ENCODE measurements at places on chromosomes 11 and 22.

DNA sequence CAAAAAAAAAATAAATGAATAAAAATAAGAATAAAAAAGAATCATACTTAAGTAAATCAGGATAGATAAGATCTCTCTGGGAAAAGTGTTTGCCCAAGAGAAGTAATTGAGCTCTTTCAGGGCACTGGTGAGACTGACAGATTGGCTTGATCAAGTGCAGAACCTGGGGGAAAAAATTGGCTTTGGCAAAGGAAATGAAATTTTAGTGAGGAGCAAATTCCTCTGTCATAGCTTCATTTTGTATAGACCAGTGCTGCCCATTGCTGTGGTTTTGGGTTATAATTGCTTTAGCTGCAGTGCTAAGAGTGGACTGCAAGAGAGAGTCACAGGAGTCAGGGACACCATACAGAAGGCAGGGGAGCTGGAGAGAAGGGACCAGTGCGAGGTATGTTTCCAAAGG is 35.7 kb downstream of the SFI1 start:
- DNase-seq: no peak

DNA sequence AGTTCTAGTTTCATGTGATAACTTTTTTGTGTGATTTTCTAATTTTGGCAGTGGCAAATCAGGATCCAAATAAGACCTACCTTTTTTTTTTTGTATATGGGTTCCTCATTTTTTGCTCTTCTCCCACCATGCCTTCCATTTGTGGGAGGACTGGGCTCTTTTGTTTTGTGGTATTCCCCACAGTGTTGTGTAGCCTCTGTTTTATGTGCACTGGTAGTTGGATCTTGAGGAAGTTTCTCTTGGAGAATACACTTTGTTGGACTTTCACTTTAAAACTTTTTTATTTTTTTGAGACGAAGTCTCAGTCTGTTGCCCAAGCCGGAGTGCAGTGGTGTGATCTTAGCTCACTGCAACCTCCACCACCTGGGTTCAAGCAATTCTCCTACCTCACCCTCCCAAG is 39.7 kb downstream of the PPP6R3 start:
- DNase-seq: no peak

- no peak for DNase-seq
These were observed 1.9 kb downstream of the TEAD1 start for GRCh38 chr11:12675951-12676711.

GRCh38 chr11:118184784-118185579 is 8.5 kb upstream of the SCN2B start:
- no peak for DNase-seq

DNA sequence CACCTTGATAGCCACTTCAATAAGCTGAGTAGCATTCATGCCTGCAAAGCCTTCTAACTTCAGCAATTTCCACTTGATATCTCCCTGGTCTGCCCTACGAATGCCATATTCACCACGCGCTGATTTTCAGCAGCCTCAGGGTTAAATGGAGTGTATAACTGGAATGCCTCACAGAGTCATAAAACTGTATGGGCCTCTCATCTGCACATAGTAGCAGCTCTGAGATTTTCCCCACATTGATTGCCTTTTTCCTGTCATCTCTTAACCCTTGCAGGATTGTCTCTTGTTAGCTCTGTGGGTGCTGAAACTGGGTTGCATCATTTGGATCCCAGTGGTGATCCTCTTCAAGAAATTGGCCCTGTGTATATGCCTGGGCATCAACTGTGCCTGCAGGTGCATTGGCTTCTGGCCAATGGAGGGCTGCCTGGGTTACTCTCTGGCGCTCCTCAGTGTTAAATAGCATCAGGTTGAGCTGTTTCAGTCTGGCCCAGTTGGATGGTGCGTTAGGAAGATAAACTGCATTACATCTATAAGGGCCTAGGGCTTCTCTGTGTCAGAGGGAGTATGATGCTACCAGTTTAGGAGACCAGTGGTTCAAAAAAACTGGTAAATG is 17.4 kb upstream of the GLYATL1 start:
- no peak for DNase-seq

DNA sequence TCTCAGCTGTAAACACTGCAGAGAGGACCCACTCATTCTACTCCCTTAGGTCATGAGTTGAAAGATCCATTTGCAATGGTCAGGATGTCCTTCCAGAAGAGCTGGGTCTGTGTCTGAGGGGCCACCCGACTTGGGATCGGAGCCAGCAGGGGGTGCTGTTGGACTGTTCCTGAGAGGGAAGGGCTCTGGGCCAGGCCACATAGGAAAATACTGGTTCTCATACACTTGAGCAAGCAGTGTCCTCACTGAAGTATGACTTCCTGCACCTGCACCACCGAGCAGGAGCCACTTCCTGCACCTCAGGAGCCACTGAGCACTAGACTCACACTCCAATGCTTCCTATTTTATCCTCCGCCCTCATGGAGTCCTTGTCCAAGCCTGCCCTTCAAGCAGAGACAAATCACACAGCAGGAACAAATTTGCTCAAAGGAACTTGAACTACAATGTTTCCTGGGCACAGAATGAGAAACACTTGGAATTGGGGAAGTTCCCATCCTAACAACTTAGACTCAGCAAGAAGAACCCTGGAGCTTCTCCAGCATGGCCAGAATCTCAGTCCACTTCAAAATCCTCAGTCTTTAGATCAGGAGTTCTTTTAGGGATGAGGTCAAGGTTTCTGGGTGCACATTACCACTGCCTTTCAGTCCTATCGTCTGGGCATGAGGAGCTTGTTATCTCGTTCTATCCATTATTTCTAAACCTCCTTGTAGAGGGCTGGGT is 36.6 kb upstream of the VPREB1 start:
- DNase-seq: no peak

DNA sequence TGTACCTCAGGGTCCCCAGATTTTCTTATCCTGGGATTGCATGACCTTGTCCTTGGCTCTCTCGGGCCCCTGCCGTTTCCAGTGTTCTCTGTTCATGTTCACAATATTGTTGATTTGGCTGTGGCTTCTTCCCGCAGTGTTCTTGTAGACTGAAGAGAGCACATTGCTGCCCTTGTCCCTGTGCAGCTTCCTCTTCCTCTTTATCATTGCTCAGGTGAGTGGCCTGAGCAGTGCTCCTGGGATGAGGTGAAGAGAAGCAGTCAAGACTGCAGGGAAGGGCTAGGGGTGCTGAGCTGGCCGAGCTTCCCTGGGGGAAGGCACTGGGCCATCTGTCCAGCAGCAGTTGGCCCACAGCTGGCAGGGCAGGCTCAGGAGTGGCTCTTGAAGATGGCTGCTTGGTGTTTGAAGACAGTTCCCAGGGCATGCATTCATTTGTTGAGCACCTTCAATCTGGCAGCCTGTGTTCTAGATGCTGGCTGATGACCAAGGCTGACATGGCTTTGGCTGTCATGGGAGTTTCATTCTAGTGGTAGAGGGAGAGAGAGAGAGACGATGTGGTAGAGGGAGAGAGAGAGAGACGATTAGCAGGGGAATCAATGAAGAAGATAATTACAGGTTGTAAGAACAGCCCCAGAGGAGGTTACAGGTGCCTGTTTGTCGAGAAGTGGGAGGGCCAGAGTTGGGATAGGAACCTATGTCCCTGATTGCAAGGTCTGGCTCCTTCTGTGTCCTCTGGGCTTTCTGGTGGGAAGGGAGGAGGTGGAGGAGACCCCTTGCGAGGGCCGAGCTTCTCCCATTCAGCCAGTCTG is 17.4 kb downstream of the BMAL1 start:
- no peak for DNase-seq

- no peak for DNase-seq
These were observed 4.4 kb upstream of the MRPL23 start for GRCh38 chr11:1942558-1943260.

DNA sequence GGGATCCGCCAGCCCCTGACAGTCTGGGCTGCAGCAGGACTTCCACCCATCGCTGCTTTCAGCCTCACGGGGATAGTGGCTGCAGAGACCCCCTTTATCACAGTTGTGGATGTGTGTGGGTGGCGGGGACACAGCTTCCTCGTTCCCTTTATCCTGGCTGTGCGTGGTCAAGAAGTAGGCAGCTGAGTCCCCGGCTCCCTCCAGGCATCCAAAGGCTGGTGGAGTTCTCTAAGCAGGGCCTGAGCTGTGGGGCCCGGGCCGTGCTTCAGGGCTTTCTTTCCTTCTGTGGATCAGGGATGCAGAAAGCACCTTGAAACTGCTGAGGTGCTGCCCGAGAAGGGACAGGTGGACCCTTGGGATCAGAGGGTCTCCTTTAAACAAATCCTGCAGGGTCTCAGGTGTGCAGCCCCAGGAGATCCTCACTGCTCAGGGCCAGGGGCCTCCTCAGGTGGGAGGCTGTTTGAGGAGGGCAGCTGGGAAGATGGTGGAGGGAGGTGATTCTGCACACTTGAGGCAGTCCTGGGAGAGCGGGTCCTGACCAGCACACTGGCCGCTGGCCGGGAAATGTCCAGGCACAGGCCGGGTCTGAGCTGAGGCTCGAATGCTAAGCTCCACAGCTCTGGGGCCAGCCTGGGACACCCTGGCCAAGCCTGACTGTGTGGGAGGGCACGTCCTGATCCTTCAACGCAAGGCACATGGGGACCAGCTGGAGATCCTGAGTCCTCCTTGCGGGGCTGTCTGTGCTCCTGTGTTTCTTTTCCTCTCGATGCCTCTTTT is 1024.3 kb downstream of the BRD1 start:
- no peak for DNase-seq

GRCh38 chr11:75126564-75126963 is 24.3 kb upstream of the SLCO2B1 start:
- no peak for DNase-seq

DNA sequence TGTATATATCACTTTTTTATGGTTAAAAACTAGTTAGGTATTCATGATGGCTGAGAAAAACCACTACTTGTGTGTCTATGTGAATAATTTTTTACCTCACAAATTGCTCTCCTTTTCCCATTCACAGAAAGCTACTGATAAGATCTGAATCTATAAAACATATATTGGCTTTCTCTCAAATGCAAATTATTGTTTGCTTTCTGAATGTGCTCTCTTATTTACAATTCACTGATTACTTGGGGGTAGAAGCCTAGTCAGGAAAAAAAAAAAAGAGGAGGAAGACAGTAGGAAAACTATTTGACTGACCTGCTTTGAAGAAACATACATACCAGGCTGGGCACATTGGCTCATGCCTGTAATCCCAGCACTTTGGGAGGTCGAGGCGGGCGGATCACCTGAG is 20.5 kb downstream of the PGM2L1 start:
- DNase-seq: no peak

- no peak for DNase-seq
These were observed 36.1 kb upstream of the AMOTL1 start for GRCh38 chr11:94731880-94732601.

DNA sequence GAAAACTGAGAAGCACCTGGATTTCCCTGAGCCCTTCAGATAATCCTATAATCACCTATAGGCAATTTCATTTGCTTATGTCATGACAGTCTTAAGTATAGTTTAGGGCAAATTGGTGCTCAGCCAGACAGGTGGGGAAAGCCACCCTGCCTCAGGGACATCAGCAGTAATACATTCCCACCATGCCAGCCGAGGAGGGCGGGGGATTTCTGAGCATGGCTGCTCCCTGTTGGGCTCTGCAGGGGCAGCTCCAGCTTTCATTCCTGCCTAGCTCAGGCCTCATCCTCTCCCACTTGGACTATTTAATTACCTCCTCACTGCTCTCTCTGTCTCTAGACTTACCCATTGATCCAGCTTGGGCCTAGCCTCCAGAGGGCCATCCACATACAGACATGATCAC is 9.0 kb upstream of the DRD2 start:
- DNase-seq: no peak

- no peak for DNase-seq
These were observed 179.0 kb upstream of the LARGE1 start for GRCh38 chr22:34099278-34099677.

GRCh38 chr22:48753381-48753730 is 1074.3 kb downstream of the BRD1 start:
- no peak for DNase-seq

DNA sequence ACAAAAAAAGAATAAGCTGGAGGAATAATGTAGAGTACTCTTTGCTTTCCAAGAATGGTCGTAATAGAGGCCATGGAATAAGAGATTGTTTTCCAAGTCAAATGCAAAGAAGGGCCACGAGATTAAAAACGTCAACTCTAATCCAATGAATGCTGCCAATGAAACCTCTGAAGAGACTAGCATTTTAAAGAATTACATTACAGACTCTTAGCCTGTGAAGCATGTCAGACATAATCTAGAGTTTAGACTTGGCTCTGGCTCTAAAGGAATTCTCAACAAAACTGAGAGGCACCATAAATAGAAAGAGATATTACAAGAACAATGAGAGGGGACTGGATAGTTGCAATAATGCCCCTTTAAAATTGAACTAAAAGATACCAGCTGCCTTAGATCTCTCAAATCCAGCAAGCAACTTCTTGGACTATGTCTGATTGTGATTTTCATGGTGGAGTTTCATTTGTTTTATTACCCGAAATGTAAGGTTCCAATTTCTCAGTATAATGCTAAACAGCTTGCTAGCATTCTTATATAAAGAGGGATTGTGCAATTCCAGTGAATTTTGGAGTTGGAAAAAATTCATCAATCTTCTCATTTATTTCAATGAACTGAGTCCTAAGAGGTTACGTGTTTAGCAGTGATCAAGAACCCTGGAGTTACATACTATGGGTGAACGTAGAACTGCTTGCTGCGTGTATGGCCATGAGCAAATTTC is 5.6 kb downstream of the ETS1 start:
- no peak for DNase-seq

- DNase-seq: no peak
These were observed 11.3 kb upstream of the GDPD5 start for GRCh38 chr11:75536786-75537641.

DNA sequence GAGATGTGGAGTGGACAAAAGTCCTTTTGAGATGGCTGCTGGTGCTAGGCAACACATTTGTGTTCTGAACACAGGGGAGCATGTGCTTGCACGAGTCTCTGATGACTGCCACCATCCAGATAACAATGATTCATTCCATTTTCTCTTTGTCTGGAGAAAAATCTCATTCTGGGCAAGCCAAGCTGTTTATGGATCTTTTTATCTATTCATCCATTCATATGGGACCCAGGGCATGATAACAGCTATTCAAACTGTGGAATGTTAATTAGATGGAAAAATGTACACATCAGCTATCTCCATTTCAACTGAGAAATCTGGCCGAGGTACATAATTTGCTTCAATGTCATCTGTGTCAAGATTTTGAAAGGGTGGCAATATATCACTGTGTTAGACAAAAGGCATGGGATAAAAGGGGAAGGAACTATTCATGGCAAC is 117.5 kb upstream of the ZBED5 start:
- DNase-seq: no peak

- DNase-seq: no peak
These were observed 56.2 kb downstream of the NFAM1 start for GRCh38 chr22:42375982-42376381.

- no peak for DNase-seq
These were observed 107.4 kb downstream of the ARHGAP42 start for GRCh38 chr11:100794446-100794845.

GRCh38 chr11:47514825-47515647 is 37.9 kb downstream of the CELF1 start:
- no peak for DNase-seq

DNA sequence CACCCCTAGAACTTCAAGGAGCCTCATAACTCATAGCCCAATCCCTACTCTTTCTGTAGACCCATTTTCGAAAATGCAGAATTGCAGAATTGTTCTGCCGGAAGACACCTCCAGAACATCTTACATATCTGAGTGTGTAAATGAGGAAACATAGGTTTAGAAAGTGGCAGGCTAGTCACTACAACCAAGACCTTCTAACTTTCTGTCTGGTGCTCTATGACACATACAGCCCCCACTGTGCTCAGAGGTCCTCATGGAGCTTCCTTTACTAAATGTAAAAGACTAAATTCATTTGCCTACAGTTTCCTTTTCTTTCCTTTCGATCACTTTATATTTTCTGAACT is 132.1 kb upstream of the DDI1 start:
- DNase-seq: no peak

GRCh38 chr11:126575849-126576248 is 220.4 kb downstream of the ST3GAL4 start:
- no peak for DNase-seq

All from cortex of kidney (tissue), 1 donor.